Cerebellum (tissue), 4 donors: ENCODE measurements at places on chromosomes 6 and 20. TPM values are rescaled to one million over a fixed set of nuclear protein-coding genes. Genes with fewer than 3 reads are reported as not detected.

DNA sequence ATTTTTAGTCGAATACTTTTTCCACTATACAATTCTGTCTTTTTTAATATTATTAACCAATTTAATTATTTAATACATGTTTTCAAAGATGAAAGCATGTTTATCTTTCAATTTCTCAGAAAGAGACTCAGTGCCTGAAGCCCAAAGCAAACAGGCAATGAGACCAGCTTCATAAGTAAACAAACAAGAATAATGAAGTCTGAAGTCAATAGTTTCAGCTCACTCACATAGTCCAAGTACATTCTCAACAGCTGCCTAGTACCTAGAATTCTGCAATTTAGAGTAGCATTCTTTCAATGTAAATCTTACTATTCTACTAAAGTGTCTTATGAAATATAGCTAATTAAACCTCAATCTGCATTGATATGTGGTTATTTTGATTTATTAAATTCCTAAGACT is 626.5 kb upstream of the NRSN1 start:
- DNase-seq, result no peak

GRCh38 chr20:47534405-47534804 is 32.7 kb downstream of the NCOA3 start:
- no peak for DNase-seq

DNA sequence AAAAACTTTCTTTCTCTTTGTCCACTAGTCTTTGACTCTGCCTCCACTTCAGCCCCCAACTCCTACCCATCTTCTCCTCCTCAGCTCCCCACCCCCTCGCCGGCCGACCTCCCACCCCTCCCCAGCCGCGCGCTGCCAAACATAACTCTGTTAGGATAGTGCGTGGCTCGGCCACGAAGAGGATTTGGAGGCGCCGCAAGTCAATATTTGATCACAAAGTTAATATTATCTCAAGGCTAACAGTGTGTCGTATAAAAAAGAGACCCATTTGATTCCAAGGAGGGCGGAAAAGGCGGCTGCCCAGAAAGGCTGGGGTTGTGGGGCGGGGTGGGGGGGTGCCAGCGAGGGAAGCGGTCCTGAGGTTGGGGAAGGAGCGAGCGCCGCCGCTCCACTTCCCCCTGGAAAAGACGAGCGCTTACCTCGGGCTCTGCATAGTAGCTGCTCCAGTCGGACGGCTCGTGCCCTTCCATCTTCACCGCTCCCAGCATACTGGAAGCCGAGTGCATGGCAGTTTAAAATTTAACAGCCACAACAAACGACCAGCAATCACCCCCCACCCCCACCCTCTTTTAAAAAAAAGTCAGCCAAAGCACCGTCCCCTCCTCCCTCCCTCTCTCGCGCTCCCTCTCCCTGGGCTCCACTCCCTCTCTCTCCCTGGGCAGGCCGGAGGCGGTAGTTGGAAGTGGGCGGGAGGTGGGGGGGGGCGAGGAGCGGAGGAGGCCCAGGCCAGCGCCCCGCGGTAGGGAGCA is 425 bp downstream of the FOXA2 start:
- DNase-seq, result no peak

- no peak for DNase-seq
Observed at GRCh38 chr6:119162134-119162775, 83.8 kb upstream of the FAM184A start.

- DNase-seq, result no peak
Observed at GRCh38 chr6:30238178-30238795, 25.1 kb upstream of the TRIM26 start.

DNA sequence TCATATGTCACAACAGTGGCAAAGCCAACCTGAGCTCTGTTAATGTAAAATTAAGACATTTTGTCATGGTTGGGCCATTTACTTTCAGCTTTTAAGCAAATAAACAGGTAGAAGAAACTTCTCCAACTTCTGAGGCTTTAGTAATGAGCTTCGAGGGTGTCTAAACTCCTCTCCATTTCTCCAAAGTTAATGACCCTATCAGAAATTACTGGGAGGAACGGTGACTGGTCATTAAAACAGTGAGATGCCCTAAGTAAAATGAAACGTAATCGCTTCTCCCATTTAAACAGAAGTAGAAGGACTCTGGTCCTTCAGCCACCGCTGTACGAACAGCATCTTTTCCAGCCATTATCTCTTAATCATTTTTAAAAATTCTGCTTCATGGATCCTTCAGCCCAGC is 986.9 kb upstream of the MANEA start:
- DNase-seq, result no peak

- DNase-seq, result no peak
Observed at GRCh38 chr6:38079537-38079936, 260.0 kb downstream of the ZFAND3 start.

DNA sequence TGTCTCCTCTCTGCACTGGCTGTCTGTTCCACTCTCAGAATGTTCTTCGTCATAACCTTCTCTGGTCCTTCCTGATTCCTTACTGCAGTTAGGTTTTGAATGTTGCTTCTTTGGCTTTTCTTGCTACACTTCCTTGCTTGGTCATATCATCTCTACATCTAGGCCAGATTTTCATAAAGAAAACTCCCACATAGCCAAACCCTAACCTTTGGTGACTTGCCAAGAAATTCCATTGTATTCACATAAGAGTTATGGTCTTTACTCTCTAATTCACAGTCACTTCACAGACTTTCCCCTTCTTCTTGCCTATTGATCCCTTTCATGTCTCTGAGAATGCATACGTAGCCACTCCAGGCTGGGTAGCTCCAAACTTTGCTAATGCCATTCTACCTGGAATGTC is 41.9 kb upstream of the SIM1 start:
- DNase-seq, result no peak

The HCRTR2 gene
- total RNA-seq, result 10.2 TPM

The MROH8 gene
- total RNA-seq, result 4.2 TPM

The ZBTB46 gene
- 20.3 TPM for total RNA-seq

The CPNE5 gene
- total RNA-seq, result 6.9 TPM

The LY6G6F gene
- total RNA-seq, result 0.36 TPM

The SYCP2 gene
- total RNA-seq, result 4.2 TPM
